ENCODE measurements at places on chromosomes 11 and 22.

GRCh38 chr11:27916541-27917100 lies 191.3 kb downstream of the KIF18A start:
- no peaks in the 10 kb centered on the region for H3K27me3 ChIP-seq
- no peak overlapping the region for H3K4me3 ChIP-seq
- no peaks in the 10 kb centered on the region for H3K4me1 ChIP-seq

DNA sequence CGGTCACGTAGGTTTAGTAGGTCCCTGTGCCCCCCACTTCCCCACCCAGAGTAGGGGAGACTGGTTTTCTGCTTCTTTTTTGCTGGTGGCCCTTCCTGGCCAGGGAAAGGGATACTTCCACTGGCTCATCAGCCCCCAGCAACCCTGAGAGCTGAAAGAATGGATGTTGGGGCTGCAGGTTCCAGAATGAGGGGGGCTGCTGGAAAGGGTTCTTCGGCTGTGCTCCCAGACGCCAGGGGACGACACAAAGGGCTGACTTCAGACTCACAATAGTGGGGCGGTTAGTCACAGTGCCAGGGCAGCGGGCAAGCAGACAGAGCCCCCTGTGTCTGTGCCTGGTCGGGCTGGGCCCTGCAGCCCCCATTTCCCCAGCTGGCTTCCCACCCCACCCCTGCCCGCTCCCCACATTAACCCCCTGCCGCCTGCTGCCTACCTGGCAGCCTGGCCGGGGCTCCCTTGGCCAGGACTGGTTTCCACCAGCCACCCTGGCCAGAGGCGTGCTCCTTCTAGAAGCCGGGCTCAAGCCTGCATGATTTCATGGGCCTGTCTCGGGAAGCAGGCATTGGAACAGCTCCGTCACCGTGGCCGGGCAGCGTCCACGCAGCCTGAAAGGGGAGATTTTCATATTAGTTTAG lies 79.1 kb upstream of the WNT7B start:
- H3K27ac ChIP-seq: peak overlapping the region; percentile 97
- no peaks in the 10 kb centered on the region for H3K27me3 ChIP-seq
- H3K4me1 ChIP-seq: peaks cover 80% of the 10 kb centered on the region
- DNase-seq: no peak
- no peaks in the 10 kb centered on the region for H3K36me3 ChIP-seq
- H3K4me3 ChIP-seq: peak overlapping the region; percentile 72

DNA sequence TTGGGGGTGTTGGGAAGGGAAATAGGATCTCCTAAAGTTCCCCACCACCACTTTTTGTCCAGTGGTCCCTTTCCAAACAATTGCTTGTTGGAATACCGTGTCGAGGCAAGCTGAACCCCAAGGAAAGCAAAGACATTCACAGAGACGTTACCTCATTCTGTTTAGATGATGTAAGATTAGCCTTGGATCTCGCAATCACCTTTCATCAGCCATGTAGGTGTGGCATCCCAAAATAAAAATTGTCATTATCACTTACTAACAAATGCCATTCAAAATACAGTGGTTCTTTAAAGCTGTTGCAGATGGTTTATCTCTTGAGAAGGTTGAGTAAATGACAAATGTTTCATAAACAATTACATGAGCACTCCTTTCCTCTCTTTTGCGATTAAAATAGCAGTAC lies 86.5 kb upstream of the SLC25A18 start:
- H3K27me3 ChIP-seq: no peaks in the 10 kb centered on the region
- no peak for DNase-seq
- H3K4me1 ChIP-seq: peaks cover 10% of the 10 kb centered on the region
- peak overlapping the region; percentile 76 for H3K27ac ChIP-seq

- H3K4me3 ChIP-seq: no peak overlapping the region
- H3K27ac ChIP-seq: no peak overlapping the region
- no peak for DNase-seq
- H3K27me3 ChIP-seq: no peaks in the 10 kb centered on the region
Measured at GRCh38 chr22:38327805-38328204, 10.6 kb upstream of the CSNK1E start.

DNA sequence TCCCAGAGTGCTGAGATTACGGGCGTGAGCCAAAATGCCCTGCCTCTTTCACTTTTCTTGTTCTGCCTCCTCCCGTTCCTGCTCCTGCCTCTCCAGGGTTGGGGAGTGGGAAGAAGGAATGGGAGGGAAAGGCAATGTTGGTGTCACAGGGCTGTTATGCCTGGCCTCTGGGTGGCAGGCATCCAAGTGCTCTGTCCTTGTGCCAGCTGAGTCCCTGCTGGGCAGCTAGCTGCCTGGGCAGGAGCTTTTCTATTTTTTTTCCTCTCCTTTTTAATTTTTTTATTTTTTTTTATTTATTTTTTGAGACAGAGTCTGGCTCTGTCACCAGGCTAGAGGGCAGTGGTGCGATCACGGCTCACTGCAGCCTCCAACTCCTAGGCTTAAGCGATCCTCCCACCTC lies 4.1 kb upstream of the SAC3D1 start:
- peak; percentile 74 for DNase-seq
- H3K27ac ChIP-seq: no peak overlapping the region
- H3K4me1 ChIP-seq: peaks cover 3% of the 10 kb centered on the region
- no peaks in the 10 kb centered on the region for H3K27me3 ChIP-seq
- peaks cover 76% of the 10 kb centered on the region for H3K36me3 ChIP-seq
- no peak overlapping the region for H3K4me3 ChIP-seq

DNA sequence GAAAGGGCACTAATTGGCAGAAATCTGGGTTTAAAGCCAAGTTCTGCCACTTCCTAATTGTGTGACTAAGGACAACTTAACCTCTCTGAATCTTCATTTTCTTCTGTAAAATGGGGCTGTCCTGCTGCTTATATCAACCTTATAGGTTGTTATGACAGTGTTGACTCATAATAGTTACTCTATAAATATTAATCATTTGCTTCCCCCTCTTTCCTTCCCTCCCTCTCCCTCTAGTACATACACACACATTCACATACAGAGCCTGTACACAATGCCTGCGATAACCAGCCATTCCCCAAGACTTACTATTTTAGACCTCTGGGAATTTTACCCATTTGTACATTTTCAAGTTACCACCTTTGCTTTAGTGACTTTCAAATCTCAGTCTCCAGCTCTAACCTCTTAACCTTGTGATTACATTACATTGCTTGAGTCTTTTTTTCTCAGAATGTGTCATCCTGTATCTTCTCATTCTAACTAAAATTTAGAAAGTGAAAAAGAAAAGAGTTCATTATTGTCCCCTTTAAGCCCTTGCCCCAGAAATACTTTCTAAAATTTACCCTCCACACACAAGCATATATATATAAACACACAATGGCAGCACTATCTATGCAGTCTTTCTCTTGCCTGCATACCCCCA lies 31.9 kb downstream of the GDPD4 start:
- no peaks in the 10 kb centered on the region for H3K4me1 ChIP-seq
- H3K36me3 ChIP-seq: no peaks in the 10 kb centered on the region
- no peak overlapping the region for H3K27ac ChIP-seq
- no peak for DNase-seq

- no peaks in the 10 kb centered on the region for H3K36me3 ChIP-seq
- no peak for DNase-seq
- H3K27ac ChIP-seq: peak overlapping the region; percentile 7
- no peak overlapping the region for H3K4me3 ChIP-seq
- peaks cover 3% of the 10 kb centered on the region for H3K4me1 ChIP-seq
Measured at GRCh38 chr11:126431401-126432064, 76.0 kb downstream of the ST3GAL4 start.

GRCh38 chr22:47174096-47174495 lies 411.6 kb downstream of the TBC1D22A start:
- no peak for DNase-seq
- peaks cover 6% of the 10 kb centered on the region for H3K4me1 ChIP-seq
- H3K27me3 ChIP-seq: no peaks in the 10 kb centered on the region
- no peak overlapping the region for H3K27ac ChIP-seq
- peaks cover 26% of the 10 kb centered on the region for H3K36me3 ChIP-seq

- H3K36me3 ChIP-seq: peaks cover 35% of the 10 kb centered on the region
- no peaks in the 10 kb centered on the region for H3K27me3 ChIP-seq
- no peak overlapping the region for H3K4me3 ChIP-seq
Measured at GRCh38 chr22:26485013-26485412, 1.3 kb downstream of the SRRD start.

GRCh38 chr22:50441428-50441993 lies 33.3 kb downstream of the SBF1 start:
- H3K4me1 ChIP-seq: peaks cover 8% of the 10 kb centered on the region
- no peaks in the 10 kb centered on the region for H3K27me3 ChIP-seq
- peaks cover 96% of the 10 kb centered on the region for H3K36me3 ChIP-seq
- H3K27ac ChIP-seq: no peak overlapping the region
- H3K4me3 ChIP-seq: no peak overlapping the region

- H3K27me3 ChIP-seq: no peaks in the 10 kb centered on the region
- H3K27ac ChIP-seq: no peak overlapping the region
- H3K4me3 ChIP-seq: no peak overlapping the region
Measured at GRCh38 chr11:131025421-131026125, 109.3 kb upstream of the SNX19 start.

- H3K36me3 ChIP-seq: no peaks in the 10 kb centered on the region
- H3K27me3 ChIP-seq: peaks cover 7% of the 10 kb centered on the region
- no peak for DNase-seq
- H3K4me3 ChIP-seq: no peak overlapping the region
Measured at GRCh38 chr11:123509737-123510578, 79.9 kb downstream of the GRAMD1B start.
